Hair follicle dermal papilla cell (primary cell): ENCODE measurements at places on chromosomes 5 and 9. TPM values are rescaled to one million over a fixed set of nuclear protein-coding genes. Genes with fewer than 3 reads are reported as not detected.

The SLC6A3 gene
- total RNA-seq, result not detected in 2 replicates

The HNRNPA0 gene
- 13.5 and 16.9 TPM in 2 replicates for total RNA-seq

The EGFLAM gene
- total RNA-seq, result 1.6 and 2.3 TPM in 2 replicates

The MOB3B gene
- total RNA-seq, result 0.12 and 0.32 TPM in 2 replicates

The C9 gene
- total RNA-seq, result 0.16 and 0.24 TPM in 2 replicates

The TIGD6 gene
- total RNA-seq, result 7.3 and 7.9 TPM in 2 replicates

The IDNK gene
- total RNA-seq, result 2.6 and 3.8 TPM in 2 replicates

The ZNF883 gene
- total RNA-seq, result 4.7 and 6.3 TPM in 2 replicates

The SLC28A3 gene
- 0.49 TPM in 2 replicates for total RNA-seq

The OBP2B gene
- not detected in 2 replicates for total RNA-seq

The SREK1 gene
- 79.4 and 122 TPM in 2 replicates for total RNA-seq

The KIF12 gene
- under 0.01 and 0.12 TPM in 2 replicates for total RNA-seq

The TAF11L5 gene
- not detected in 2 replicates for total RNA-seq

The MUSK gene
- 0.12 and 0.97 TPM in 2 replicates for total RNA-seq

The CCDC192 gene
- not detected in 2 replicates for total RNA-seq

The TEX48 gene
- not detected in 2 replicates for total RNA-seq

The ARPC5L gene
- total RNA-seq, result 7.1 and 8.3 TPM in 2 replicates

The PDE6A gene
- total RNA-seq, result not detected in 2 replicates

The CCDC69 gene
- 4.4 and 6.7 TPM in 2 replicates for total RNA-seq

The SLC36A3 gene
- total RNA-seq, result not detected in 2 replicates

The OLFM1 gene
- total RNA-seq, result 0.85 and 1.5 TPM in 2 replicates

The BRINP1 gene
- 1.9 and 2.9 TPM in 2 replicates for total RNA-seq

The NDFIP1 gene
- total RNA-seq, result 69.7 and 119 TPM in 2 replicates

The IQGAP2 gene
- 0.12 and 0.16 TPM in 2 replicates for total RNA-seq
